Upper lobe of right lung (tissue), 1 donor: ENCODE measurements at places on chromosomes 16 and 17. TPM values are rescaled to one million over a fixed set of nuclear protein-coding genes. Genes with fewer than 3 reads are reported as not detected.

- DNase-seq = no peak
- H3K27me3 ChIP-seq = peaks cover 11% of the 10 kb centered on the region
- H3K4me1 ChIP-seq = no peaks in the 10 kb centered on the region
- H3K27ac ChIP-seq = no peak overlapping the region
- H3K4me3 ChIP-seq = no peak overlapping the region
Measured at GRCh38 chr16:53369921-53370320, 64.3 kb upstream of the RBL2 start.

DNA sequence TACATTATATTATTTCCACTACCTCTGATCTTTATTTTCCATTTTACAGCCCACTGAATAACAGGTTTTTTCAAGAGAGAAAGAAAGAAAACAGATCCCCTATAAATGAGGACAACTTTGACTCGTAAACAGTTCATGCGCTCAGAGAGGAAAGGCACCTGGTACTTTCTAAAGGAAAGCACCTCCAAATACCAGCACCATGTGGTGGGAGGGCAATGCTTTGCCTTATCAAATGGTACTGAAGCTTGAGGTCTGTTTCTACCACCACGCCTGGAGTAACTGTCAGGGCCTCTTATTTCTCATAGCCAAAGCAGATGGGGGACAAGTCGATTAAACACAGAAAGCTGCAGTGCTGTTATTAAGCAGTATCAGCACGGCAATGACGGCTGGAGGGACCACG lies 510.3 kb upstream of the ZFHX3 start:
- H3K4me1 ChIP-seq = no peaks in the 10 kb centered on the region
- no peaks in the 10 kb centered on the region for H3K36me3 ChIP-seq
- no peak overlapping the region for H3K4me3 ChIP-seq
- no peak overlapping the region for H3K27ac ChIP-seq
- no peaks in the 10 kb centered on the region for H3K27me3 ChIP-seq

- DNase-seq = no peak
- peaks cover 3% of the 10 kb centered on the region for H3K4me1 ChIP-seq
- H3K27me3 ChIP-seq = no peaks in the 10 kb centered on the region
- H3K4me3 ChIP-seq = no peak overlapping the region
Measured at GRCh38 chr17:63268827-63269226, 177.3 kb downstream of the CYB561 start.

DNA sequence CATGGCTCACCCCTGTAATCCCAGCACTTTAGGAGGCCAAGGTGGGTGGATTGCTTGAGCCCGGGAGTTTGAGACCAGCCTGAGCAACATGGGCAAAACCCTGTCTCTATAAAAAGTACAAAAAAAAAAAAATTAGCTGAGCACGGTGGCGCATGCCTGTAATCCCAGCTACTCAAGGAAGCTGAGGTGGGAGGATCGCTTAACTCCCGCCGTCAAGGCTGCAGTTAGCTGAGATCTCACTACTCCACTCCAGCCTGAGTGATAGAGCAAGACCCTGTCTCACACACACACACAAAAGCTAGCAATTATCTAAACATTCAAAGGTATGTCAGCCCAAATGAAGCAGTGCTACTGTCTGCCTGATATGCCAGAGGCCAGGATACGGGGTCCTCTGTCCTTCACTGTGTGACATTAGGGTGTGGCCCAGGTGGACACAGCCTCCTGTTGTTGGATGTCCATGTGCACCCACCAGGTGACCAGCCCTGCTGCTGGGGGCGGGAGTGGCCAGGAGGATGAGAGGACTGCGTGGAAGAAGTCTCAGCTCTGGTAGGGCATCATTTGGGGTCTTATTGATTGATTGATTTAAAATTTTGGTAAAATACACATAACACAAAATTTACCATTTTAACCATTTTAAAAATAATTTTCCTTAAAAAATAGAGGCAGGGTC lies 3.9 kb downstream of the NLRC3 start:
- no peaks in the 10 kb centered on the region for H3K4me1 ChIP-seq
- no peak overlapping the region for H3K27ac ChIP-seq
- DNase-seq = no peak
- H3K4me3 ChIP-seq = no peak overlapping the region
- H3K36me3 ChIP-seq = no peaks in the 10 kb centered on the region

DNA sequence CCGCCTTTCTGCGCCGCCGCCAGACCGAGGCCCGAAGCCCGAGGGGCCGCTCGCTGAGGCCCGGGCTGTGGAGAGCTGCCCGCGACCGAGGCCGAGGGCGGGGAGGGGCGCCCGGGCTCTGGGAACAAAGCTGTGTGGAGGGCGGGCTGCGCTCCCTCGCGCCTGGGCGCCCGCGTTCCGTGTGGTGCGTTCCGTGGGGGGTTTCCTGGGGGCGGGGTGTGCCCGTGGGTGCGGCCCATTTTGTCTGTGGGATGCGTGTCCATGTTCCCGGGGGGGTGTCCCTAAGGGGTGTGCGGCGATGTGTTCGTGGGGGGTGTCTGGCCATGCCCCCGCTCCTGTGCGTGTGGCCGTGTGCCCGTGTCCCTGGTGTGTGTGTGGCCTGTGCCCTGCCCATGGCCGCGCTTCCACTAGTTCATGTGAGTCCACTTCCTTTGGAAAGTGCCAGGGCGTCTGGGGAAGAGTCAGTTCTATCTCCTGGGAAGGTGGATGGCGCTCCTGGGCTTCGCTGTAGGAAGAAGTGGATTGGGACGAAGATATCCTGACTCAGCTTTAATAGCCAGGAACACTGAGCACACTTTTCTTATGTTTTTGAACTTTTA lies 520 bp downstream of the JPT2 start:
- H3K4me3 ChIP-seq = peak overlapping the region; percentile 83
- no peak for DNase-seq
- peaks cover 7% of the 10 kb centered on the region for H3K4me1 ChIP-seq

DNA sequence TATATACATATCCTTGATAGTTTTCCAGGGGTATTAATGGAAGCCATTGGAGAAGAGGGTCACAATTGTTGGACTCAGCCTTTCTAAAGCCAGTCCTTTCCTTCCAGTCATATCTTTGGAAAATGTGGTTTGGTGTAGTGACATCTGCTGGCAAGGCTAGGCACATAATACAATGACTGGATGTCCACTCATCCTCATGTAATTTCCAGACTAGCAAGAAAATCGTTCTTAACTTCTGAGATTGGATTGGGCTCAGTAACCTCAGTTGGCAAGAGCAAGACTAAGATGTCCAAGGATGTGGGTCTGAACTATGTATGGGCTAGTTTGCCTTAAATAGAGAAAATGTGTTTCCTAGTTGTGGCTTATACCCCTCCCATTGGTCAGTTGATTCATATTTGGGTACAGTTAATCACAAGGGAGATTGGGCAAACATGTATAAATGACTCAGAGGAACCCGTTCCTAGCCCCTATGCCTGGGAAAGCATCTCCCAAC lies 8.7 kb upstream of the KAT7 start:
- H3K27ac ChIP-seq = no peak overlapping the region
- H3K36me3 ChIP-seq = no peaks in the 10 kb centered on the region
- H3K27me3 ChIP-seq = no peaks in the 10 kb centered on the region
- peaks cover 32% of the 10 kb centered on the region for H3K4me1 ChIP-seq
- DNase-seq = no peak
- H3K4me3 ChIP-seq = no peak overlapping the region

- no peak overlapping the region for H3K4me3 ChIP-seq
- no peak overlapping the region for H3K27ac ChIP-seq
- no peak for DNase-seq
Measured at GRCh38 chr16:25692742-25693508, 1.2 kb downstream of the HS3ST4 start.

DNA sequence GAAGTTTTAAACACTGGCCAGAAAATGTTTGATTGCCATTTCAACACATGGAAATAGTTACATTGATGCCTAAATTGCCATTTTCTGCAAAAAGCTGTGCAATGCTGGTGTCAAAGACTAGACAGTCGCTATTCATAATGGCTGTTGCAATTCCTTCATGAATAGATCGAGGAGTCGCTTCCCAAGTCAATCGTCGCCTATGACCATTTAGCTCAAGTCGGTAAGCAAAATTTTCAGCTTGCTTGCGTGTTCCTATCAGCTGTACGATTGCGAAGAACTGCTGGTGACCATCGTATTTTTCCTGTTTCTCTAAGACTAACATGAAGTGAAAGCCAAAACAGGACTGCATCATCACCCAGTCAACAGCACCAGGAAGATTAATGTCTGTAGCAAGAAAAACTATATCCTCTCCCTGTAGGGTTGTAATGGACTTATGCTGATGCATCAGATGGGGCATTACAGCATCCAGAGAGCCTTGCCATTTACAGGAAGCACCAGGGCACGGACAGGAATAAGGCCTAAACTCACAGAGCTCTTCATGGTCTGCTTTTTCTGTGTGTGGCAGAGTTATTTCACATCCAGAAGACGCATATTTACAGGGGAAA lies 23.6 kb downstream of the SIAH1 start:
- H3K4me1 ChIP-seq = peaks cover 19% of the 10 kb centered on the region
- peaks cover 16% of the 10 kb centered on the region for H3K36me3 ChIP-seq
- H3K27me3 ChIP-seq = no peaks in the 10 kb centered on the region
- H3K4me3 ChIP-seq = no peak overlapping the region

DNA sequence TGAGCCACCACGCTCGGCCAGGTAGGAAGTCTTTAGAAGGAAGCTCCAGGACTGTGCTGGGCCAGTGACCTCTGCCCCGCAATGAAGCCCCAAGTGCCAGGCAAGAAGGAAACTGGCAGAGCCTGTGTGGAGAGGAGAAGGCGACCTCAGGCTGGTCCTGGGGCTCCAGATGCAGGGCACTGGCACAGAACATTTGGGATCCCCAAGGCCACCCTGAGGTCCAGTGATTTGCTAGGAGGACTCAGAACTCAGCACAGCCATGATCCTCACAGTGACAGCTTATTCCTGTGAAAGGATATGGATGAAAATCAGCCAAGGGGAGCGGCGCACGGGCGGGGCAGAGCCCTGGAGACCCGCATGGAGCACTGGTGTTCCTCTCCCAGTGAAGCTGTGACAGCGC lies 24.1 kb downstream of the MGAT5B start:
- H3K4me3 ChIP-seq = no peak overlapping the region
- H3K27ac ChIP-seq = no peak overlapping the region
- H3K36me3 ChIP-seq = no peaks in the 10 kb centered on the region

GRCh38 chr17:50684612-50685333 lies 22.9 kb downstream of the ANKRD40 start:
- no peaks in the 10 kb centered on the region for H3K27me3 ChIP-seq
- no peaks in the 10 kb centered on the region for H3K36me3 ChIP-seq
- no peak overlapping the region for H3K27ac ChIP-seq
- DNase-seq = peak; percentile 37
- peaks cover 20% of the 10 kb centered on the region for H3K4me1 ChIP-seq

- H3K27me3 ChIP-seq = no peaks in the 10 kb centered on the region
- peaks cover 11% of the 10 kb centered on the region for H3K4me1 ChIP-seq
- H3K36me3 ChIP-seq = no peaks in the 10 kb centered on the region
- DNase-seq = no peak
Measured at GRCh38 chr16:84524346-84524920, 20.0 kb upstream of the MEAK7 start.

GRCh38 chr16:7843261-7843660 lies 510.6 kb downstream of the RBFOX1 start:
- H3K4me3 ChIP-seq = no peak overlapping the region
- H3K36me3 ChIP-seq = no peaks in the 10 kb centered on the region
- H3K27me3 ChIP-seq = no peaks in the 10 kb centered on the region
- H3K4me1 ChIP-seq = no peaks in the 10 kb centered on the region
- no peak for DNase-seq

DNA sequence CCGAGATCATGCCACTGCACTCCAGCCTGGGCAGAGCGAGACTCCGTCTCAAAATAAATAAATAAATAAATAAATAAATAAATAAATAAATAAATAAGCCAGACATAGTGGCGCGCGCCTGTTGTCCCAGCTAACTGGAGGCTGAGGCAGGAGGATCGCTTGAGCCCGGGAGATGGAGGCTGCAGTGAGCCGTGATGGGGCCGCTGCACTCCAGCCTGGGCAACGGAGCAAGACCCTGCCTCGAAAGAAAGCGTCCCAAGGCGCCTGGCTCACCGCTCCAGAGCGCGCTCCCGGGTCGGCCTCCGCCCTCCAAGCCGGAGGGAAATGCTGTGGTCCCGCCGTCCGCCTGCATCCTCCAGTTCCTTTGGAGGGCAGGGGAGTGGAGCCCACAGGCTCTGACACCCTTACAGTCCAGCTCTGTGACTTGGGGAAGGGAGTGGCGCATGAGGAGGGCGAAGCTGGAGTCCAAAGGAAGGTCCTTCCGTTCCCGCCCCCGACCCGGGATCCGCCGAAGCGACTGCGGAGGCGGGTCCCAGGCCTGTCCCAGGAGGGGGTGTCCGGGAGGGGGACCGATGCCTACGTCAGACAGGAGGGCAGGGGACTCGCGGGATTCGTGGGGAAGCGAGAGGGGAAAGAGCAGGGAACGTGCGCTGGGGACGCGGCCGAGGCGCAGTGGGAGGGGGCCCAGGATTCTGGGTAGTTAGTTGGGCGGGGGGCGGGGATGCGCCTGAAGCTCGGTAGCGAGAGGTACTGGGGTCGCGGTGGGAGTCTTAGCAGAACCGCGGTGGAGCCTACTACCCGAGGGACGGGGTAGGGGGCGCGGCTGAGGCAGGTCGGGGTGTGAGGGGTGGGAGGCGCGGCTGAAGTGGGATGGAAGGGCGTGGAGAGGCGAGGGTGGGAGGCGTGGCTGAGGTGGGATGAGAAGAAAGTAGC lies 8.4 kb upstream of the TRPV2 start:
- no peaks in the 10 kb centered on the region for H3K4me1 ChIP-seq
- H3K27me3 ChIP-seq = no peaks in the 10 kb centered on the region
- H3K4me3 ChIP-seq = peak overlapping the region; percentile 57
- H3K27ac ChIP-seq = peak overlapping the region; percentile 42
- no peaks in the 10 kb centered on the region for H3K36me3 ChIP-seq

DNA sequence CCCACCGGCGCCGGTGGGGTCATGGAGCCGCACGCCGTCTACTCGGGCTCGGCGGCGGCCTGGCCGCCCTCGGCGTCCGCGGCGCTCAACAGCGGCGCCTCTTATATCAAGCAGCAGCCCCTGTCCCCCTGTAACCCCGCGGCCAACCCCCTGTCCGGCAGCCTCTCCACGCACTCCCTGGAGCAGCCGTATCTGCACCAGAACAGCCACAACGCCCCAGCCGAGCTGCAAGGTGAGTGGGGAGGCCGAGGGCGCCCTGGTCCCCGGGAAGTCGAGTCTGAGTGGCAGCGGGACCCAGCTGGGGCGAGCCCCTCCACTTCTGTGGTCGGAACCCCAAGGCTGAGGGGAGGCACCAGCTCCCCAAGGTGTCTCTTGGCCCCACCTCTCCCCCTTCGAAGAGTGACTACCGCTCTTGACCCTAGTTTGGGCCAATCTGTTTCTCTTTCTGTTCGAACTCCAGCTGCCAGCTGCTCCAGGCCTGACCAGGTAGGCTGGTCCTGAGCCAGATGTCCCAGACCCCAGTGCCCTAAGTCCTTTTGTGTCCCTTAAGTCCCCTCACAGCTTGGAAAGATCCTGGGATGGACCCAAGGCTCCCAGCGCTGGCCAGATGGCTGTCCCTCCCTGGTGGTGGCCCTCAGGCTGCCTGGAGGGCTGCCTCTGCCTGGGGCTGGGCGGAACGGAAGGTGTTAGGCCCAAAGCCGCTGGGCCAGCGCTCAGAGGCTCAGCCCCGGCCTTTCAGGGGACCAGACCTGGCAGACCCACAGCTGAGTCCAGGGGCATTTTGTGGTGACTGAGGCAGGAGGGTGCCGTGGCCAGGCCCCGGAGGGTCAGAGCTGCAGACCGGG lies 1.2 kb downstream of the FOXF1 start:
- peak overlapping the region; percentile 62 for H3K4me3 ChIP-seq
- DNase-seq = no peak
- peaks cover 78% of the 10 kb centered on the region for H3K27me3 ChIP-seq
- H3K36me3 ChIP-seq = peaks cover 4% of the 10 kb centered on the region
- H3K27ac ChIP-seq = peak overlapping the region; percentile 86

The SPATA32 gene
- total RNA-seq = not detected

The GLIS2 gene
- total RNA-seq = 34.1 TPM

The ZFP3 gene
- 6.7 TPM for total RNA-seq

The MEOX1 gene
- total RNA-seq = 1.5 TPM

The RUNDC3A gene
- total RNA-seq = 0.32 TPM

The RBBP6 gene
- 43.8 TPM for total RNA-seq

The VTN gene
- total RNA-seq = 1.3 TPM

The SLX4 gene
- 5.1 TPM for total RNA-seq

The SBK1 gene
- 1.9 TPM for total RNA-seq

The KIF2B gene
- total RNA-seq = not detected
